Astrocyte of the spinal cord (primary cell): ENCODE measurements at places on chromosomes 4 and X.

DNA sequence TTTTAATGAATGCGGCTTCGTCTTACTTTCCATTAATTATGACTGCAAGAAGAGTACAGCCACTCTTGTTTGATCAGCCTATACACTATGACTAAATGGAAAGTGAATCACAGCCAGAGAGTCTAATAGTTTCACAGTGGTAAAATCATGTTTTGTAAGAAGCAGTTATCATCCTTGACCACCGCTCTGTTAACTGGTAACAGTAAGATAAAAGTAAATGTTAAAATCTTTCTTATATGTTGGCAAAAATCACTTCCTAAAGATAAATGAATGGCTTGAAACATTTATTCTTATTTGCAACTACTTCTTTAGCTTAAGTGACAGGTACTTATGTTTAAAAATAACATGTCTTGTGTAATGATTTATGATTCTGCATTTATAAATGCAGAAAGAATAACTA is 13.2 kb downstream of the GALNT7 start:
- DNase-seq = peak; percentile 86

DNA sequence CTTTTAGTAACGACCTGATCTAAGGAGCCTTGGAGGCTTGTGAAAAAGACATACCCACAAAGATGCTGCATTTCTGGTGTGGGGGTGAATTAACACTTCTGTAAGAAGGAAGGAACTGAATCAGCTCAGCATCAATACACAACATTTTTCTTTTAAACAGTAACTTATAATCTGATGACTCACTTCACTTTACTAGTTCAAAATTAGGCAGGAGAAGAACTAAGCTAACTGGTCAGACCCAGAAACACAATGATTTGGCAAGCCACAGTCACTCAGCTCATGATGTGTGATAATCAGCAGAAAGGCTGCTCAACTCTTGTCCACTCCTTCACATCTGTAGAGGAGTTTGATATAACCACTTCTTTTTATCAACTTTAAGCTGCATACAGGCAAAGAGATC is 4.6 kb downstream of the MMAA start:
- peak; percentile 16 for DNase-seq

GRCh38 chr4:107801766-107802211 is 22.9 kb upstream of the SGMS2 start:
- peak; percentile 79 for DNase-seq

- DNase-seq = no peak
Measured at GRCh38 chrX:149517308-149517707, 12.2 kb upstream of the IDS start.

GRCh38 chrX:362937-363620 is 23.6 kb downstream of the PPP2R3B start:
- no peak for DNase-seq

DNA sequence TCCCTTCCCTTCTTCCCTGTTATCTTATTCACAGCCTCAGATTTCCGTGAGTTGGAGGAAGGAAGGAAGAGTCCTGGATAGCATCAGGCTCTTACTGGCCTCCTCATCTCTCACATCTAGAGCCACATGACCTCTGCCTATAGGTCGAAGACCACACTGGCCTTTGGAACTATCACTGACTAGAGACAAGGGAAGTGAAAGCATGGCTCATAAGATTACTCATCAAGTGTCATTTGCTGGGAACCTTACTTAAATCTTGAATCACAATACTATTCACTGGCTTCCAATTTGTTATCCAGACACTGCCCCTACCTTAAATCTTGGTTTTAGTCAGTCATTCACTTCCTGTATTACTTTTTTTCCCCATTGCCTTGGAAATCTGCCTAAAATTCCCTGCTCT is 61.6 kb upstream of the MTMR8 start:
- DNase-seq = no peak

DNA sequence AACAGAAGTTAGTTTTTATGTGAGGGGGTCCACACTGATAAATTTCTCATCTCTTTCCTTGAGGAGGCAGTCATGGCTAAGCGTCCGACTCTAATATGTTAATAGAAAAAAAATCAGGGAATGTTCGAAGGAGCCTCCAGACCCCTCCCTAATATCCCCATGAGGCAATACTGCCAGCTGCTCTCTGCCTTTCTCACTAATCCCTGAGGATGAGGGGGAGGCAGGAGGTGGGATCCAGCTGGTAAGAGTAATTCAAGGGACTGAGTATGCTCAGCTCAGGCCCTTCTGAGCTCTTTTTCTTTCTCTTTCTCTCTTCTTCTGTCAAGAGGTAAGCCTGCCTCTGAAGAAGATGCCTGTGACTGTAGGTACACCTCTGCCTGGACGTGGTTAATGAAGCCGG is 51.7 kb downstream of the PIR start:
- no peak for DNase-seq

GRCh38 chr4:56757261-56757746 is 64.2 kb downstream of the SPINK2 start:
- peak; percentile 57 for DNase-seq

- no peak for DNase-seq
Measured at GRCh38 chrX:49237060-49237459, 1.8 kb downstream of the CCDC22 start.

- DNase-seq = peak; percentile 57
Measured at GRCh38 chr4:87521757-87522374, 7.3 kb downstream of the SPARCL1 start.

GRCh38 chr4:24102621-24103020 is 212.8 kb upstream of the PPARGC1A start:
- no peak for DNase-seq

- DNase-seq = no peak
Measured at GRCh38 chr4:180422989-180423711, 1820.1 kb upstream of the TENM3 start.

- DNase-seq = no peak
Measured at GRCh38 chrX:29542152-29542551, 673.2 kb upstream of the MAGEB2 start.

GRCh38 chrX:45868425-45868824 is 667.7 kb upstream of the DIPK2B start:
- no peak for DNase-seq

GRCh38 chr4:101306764-101307615 is 40.3 kb downstream of the PPP3CA start:
- no peak for DNase-seq

GRCh38 chr4:168679819-168680218 is 183.0 kb downstream of the PALLD start:
- no peak for DNase-seq

- peak; percentile 66 for DNase-seq
Measured at GRCh38 chr4:78652282-78652876, 100.8 kb downstream of the ANXA3 start.

DNA sequence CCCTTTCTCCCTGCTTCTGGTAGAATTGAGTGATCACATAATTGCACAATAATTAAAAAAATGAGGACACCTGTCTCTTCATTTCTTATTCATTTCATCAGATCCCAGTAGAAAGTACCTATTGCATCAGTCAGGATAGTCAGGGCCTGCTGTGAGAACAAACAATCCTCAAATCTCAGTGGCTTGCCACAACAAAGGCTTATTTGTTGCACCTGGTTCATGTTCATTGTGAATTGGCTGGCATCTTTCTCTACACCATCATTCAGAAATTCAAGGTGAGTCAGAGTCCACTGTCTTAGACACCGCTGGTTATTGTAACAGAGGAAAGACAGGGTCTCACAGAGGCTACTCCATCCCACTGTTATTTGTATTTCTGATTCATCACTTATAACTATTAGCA is 409.8 kb downstream of the STIM2 start:
- DNase-seq = no peak

DNA sequence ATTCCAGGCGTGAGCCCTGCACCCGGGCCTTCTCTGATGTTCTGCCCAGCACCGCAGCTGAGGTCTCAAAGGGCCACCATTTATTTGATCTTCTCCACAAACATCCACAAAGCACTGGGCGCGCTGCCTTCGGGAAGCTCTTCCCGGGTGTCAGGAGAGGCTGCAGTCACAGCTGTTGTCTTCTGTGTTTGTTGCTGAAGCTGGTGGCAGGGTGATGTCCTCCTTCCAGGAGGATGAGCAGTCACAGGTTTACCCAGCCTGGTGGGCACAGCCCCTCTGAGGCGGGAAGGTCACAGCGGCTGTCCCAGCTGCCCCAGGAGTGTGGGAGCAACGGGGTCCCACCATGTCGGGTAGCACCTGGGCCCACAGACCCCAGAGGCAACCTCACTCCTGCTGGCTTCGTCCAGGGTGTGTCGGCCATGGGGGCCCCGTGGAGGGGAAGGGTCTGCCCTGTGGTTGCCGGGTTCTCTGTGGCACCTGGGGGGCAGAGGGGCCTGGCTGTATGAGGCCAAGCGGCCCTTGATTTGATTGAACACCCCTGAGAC is 27.6 kb downstream of the FGFRL1 start:
- DNase-seq = no peak

GRCh38 chrX:132022198-132022966 is 720 bp upstream of the STK26 start:
- peak; percentile 5 for DNase-seq

DNA sequence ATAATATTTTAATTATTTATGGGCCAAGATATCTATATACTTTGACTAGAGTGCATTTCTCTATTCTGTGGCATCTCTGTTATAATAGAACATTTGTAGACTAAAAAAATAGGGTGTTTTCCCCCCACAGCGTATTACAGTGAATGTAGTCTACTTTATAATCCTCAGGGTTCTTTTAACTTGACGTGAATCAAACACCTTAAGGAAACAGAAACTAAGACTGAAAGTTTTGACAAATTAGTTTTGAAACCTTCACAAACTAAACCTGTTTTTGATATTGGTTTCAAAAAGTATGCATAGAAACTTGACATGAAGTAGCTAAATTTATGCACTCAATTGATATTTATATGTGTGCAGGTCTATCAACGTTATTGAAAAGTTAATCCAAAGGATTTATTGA is 1963.1 kb upstream of the TENM3 start:
- no peak for DNase-seq

DNA sequence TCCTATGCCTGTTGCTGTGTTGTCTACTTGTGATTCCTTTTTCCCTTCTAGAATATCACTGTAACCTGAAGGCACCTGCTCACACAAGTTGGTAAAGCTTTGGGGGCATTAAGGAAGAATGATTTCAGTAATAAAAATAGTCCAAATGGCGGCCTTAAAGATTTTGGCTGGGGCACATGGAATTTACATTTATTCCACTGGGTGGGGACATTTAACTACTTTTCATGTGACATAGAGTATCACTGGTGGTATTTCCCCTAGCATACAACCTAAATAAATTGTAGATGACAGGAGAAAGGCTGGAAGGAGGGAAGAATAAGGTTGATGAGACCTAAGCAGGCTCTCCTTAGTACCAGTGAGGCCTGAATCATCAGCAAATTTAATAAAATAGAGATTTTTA is 121.8 kb upstream of the EDA2R start:
- no peak for DNase-seq

DNA sequence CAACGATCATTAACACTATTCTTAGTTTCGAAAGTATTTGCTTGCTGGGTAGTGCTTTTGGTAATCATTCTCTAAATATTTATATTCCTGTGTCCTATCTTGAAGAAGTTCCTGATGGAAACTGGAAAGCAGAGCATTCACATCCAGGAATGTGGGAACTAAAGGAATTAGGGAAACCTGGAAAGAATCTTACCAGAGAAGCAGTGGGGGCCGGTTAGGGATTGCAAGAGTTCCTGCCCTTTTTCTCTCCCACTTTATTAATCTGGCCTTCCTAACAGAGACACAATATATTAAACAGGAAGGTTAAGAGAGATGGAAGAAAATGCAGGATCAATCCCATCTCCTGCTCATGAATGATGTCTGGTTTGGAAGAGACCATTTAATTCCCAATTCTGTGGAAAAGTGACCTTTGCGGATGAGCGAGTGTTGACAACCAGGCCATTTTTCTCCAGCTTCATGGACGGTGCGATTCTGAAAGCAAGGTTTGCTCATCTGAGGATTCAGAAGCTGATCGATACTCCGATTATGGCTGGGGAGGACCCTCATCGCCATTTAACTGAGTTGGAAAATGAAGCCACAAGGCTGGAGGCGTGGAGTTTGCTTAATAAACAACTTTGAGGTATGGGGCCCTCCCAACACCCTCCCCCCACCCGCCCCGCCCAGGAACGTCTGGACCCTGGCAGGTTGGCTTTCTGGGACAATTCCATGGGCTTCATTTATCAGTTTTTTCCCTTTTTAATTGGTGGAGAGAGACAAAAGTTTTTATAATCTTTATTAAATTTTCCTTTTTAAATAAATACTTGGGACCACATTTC is 52.3 kb downstream of the C4orf51 start:
- DNase-seq = no peak

DNA sequence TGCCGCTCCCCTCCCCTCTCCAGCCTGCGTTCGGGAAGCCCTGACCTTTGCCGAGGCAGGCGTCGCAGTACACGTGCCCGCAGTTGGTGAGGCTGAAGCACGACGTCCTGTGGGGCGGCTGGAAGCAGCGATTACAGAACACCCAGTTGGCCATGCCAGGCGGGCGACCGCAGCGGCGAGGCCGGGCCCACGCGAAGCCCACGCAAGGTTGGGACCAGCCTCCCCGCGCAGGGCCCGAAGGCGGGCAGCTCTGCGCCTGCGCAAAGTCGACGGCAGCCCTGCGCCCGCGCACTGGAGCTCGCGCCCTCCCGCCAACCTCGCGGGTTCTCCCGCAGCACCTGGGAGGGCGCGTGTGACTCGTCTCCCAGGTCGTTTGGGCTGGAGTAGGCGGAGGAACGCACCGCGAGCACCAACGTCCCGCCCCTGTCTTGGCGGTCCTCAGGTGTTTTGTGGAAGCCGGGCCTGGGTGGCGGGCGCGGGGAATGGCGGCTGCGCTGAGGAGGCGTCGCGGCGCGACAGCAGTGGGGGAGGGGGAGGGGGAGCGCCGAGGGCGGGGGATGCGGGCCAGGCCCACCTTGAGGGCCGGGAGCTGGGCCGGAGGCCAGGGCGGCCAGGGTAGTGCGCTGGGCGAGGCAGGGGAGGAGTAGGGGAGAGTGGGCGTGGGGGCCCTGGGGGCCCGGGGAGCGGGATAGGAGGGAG is at the start of gene RNF212:
RNF212 (minus strand) TSS at position 254 of the 699 bp plus-strand sequence; CDS start at position 154, 100 bp downstream.
- DNase-seq = no peak

DNA sequence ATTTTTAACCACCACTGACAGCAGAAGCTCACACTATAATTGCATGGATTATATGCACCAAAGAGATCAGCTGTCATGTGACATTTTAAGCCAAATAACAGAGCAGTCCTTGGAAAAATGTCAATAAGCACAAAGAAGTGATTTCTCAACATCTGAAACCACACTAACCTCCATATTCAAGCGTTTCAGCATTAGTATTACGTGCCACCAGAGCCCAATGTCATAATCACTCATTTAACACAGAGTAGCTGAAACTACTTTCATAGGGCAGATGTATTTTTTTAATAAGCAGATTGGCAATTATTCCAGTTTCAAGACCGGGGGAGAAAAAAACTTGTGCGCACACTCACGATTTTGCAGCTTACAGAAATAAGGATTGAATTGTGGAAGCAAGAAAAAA is 76.6 kb downstream of the SH3KBP1 start:
- DNase-seq = no peak
